ENCODE measurements at places on chromosomes 3 and 15. TPM values are rescaled to one million over a fixed set of nuclear protein-coding genes. Genes with fewer than 3 reads are reported as not detected.

Gene SLC7A14
- total RNA-seq, result 0.38 TPM

Gene PTPN9
- 17.3 TPM for total RNA-seq

Gene XCR1
- not detected for total RNA-seq

Gene IRAK2
- 9.1 TPM for total RNA-seq

Gene RAD51
- 1.1 TPM for total RNA-seq

Gene MEIS2
- total RNA-seq, result 40.4 TPM

Gene PARP15
- total RNA-seq, result 9.5 TPM

Gene COL8A1
- 2.3 TPM for total RNA-seq

Gene POPDC2
- total RNA-seq, result 8.3 TPM

Gene TRAT1
- total RNA-seq, result 2.3 TPM

Gene GOLGA6L26
- not detected for total RNA-seq

Gene WDR93
- not detected for total RNA-seq

Gene OR5K2
- not detected for total RNA-seq

Gene UBE2Q2
- total RNA-seq, result 15.0 TPM

Gene GATA2
- 11.6 TPM for total RNA-seq

Gene TM6SF1
- 3.3 TPM for total RNA-seq

Gene CAMK1
- 51.2 TPM for total RNA-seq

Gene SRP14
- 105 TPM for total RNA-seq

Gene DGKG
- total RNA-seq, result 5.1 TPM

Gene DNAJC19
- 36.3 TPM for total RNA-seq

Gene PGBD4
- total RNA-seq, result 2.9 TPM

Gene ISY1
- 23.1 TPM for total RNA-seq

Gene FSIP1
- not detected for total RNA-seq

Gene DBR1
- 6.3 TPM for total RNA-seq

Gene LIPH
- total RNA-seq, result 27.5 TPM

Gene PLOD2
- total RNA-seq, result 78.8 TPM

Gene B3GNT5
- total RNA-seq, result 15.7 TPM

Gene HTR3E
- total RNA-seq, result not detected

Gene FANCD2OS
- total RNA-seq, result not detected

Gene C3orf62
- total RNA-seq, result 4.4 TPM

Gene IGDCC3
- total RNA-seq, result not detected

Gene MKRN3
- not detected for total RNA-seq

Gene GOLGA8B
- 152 TPM for total RNA-seq

Gene IMPG2
- 0.27 TPM for total RNA-seq

Gene AP3B2
- not detected for total RNA-seq

Gene MEF2A
- 43.1 TPM for total RNA-seq

Gene RPSA
- 298 TPM for total RNA-seq

Gene SLC27A2
- total RNA-seq, result 47.1 TPM

Gene TP63
- not detected for total RNA-seq

Gene CD200R1
- 0.88 TPM for total RNA-seq

Gene CHST13
- not detected for total RNA-seq

Gene CPEB1
- 1.3 TPM for total RNA-seq

Gene MEGF11
- not detected for total RNA-seq

Gene SMARCC1
- total RNA-seq, result 56.6 TPM

Gene SH2D7
- 7.7 TPM for total RNA-seq

Gene MELTF
- total RNA-seq, result 143 TPM

Gene SLC38A3
- total RNA-seq, result not detected

Gene ZNF80
- not detected for total RNA-seq

Gene ZNF774
- total RNA-seq, result 11.7 TPM

Gene UPK1B
- total RNA-seq, result not detected

Gene NR1I2
- total RNA-seq, result 572 TPM

Gene RPL35A
- 188 TPM for total RNA-seq

Gene PROS1
- 9.3 TPM for total RNA-seq

Gene CLDN18
- total RNA-seq, result not detected

Gene P2RY1
- 5.0 TPM for total RNA-seq

Gene IL5RA
- total RNA-seq, result not detected

Gene SCAMP5
- 64.5 TPM for total RNA-seq

All from Peyer's patch (tissue), 4 donors.